ENCODE measurements at places on chromosomes 7 and 10.

- no peak for DNase-seq
These were observed 496 bp downstream of the BRI3 start for GRCh38 chr7:98281757-98282606.

DNA sequence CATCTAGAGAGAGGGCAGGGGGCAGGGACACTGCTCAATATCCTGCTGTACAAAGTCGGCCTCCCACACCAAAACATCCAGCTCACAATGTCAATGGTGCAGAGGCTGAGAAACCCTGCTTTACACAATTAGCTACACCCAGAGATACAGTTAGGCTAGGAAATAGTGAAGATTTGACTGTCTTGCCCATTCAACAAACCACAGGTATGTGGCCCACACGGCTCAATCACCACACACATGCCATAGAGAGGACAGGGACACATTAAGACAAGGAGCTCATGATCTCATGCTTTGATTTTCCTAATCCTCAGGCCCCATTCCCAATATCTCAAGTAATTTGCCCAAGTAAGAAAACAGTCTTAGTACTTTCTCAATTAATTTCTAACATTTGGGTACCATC, 110.4 kb downstream of the OSBPL3 start:
- DNase-seq = no peak

DNA sequence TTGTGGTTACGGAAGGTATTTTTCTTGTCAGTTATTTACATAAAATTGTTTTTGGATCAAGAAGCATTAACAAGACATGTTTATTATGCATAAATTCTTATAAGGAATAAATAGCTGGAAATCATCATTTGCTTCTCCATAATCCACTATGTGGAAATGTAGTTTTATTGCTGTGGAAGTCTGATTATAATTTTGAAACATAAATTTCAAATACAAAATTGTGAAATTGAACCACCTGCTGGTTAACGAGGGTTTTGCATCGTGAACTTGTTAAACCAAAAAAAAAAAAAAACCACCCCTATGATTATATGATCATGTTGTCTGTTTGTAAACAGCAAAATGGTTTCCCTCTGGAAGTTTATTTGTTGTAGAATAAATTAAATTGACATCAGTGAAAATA, 25.9 kb downstream of the ABRAXAS2 start:
- no peak for DNase-seq

GRCh38 chr10:125868372-125868975, 12.6 kb downstream of the DHX32 start:
- no peak for DNase-seq

- no peak for DNase-seq
These were observed 13.5 kb upstream of the STK17A start for GRCh38 chr7:43569424-43569823.

DNA sequence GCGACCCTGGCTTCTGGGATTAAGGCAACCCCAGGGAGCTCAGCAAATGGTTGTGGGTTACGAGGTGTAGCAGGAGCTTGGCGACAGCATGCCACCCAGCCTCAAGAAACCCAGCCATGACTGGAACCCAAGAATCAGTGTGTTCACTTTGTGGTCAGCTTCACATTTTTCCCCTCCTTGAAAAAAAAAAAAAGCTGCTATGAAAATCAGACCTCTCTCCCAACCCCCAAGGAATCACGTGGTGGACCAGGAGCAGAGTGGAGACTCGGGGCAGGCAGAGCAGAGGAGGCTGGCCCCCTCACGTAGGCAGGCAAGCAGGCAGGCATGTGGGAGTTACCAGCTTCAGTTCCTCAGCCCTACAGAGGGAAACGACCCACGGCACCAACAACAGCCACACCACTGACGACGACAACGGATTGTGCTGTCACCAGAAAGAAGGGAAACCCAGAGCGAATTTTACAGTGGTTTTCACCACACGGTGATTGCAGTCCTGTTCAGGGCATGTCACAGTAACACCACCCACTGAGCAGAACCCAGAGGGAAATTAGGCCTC, 203.4 kb downstream of the SLC25A13 start:
- no peak for DNase-seq

GRCh38 chr10:22087402-22087738, 83.8 kb upstream of the DNAJC1 start:
- no peak for DNase-seq

GRCh38 chr10:11236234-11236633, 218.6 kb downstream of the CELF2 start:
- no peak for DNase-seq

DNA sequence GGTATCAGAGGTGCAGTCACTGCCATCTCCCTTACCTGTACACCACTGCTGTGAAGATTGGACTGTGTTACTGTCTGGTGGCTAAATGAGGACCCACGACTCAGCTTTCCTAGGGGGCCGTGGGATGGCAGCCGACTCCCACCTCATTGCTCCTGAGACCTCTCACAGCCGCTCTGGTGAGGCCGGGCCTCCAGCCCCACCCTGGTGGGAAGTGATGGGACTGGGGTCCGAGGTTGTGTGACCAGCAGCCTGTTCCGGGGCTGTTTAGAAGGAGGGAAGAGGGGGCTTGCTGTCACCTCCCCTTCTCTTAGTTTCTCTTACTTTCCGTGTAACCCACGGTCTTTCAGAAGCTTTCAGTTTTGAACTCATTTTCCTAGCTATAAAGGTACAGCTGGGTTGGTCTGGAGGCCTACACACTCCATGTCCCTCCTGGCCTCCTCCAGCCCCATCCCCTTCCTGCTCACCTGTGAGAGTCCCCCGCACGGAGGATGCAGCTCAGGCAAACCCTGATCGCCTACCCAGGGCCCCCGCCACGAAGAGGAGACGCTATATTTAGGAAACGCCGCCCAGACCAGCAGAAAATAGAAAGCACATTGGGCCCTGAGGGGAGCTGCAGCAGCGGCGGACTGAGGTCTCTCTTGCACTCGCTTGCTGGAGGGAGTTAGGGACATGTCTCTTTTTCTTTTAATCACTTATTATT, 4.6 kb downstream of the EMX2 start:
- DNase-seq = no peak
